ENCODE measurements at places on chromosomes 7 and 10.

- no peak for DNase-seq
These were observed 35.4 kb upstream of the PPP2R2D start for GRCh38 chr10:131865223-131865917.

GRCh38 chr7:2855386-2855785, 11.3 kb upstream of the GNA12 start:
- no peak for DNase-seq

- no peak for DNase-seq
These were observed 87.4 kb downstream of the CHN2 start for GRCh38 chr7:29281782-29282541.

DNA sequence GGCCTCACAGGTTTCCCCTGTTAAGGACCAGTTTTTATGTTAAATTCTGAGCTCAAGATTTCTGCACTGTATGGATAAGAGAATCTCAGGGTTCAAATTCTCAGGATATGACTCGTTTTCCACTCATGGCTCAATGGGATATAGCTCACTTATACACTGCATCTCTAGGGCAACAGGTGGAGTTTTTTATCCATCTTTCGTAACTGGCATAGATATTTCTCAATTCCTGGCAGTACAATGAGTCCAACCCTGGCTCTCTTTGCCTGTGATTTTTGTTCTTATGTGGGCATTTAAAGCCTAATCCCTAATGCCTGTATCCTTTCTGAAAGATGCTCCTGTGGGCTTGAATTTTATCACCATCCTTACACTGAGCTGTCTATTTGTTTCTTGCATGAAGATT, 7.6 kb downstream of the CCDC172 start:
- DNase-seq: no peak

- no peak for DNase-seq
These were observed 32.1 kb downstream of the SGPL1 start for GRCh38 chr10:70847659-70848360.

GRCh38 chr7:148581624-148582023, 8.9 kb upstream of the C7orf33 start:
- DNase-seq: no peak

DNA sequence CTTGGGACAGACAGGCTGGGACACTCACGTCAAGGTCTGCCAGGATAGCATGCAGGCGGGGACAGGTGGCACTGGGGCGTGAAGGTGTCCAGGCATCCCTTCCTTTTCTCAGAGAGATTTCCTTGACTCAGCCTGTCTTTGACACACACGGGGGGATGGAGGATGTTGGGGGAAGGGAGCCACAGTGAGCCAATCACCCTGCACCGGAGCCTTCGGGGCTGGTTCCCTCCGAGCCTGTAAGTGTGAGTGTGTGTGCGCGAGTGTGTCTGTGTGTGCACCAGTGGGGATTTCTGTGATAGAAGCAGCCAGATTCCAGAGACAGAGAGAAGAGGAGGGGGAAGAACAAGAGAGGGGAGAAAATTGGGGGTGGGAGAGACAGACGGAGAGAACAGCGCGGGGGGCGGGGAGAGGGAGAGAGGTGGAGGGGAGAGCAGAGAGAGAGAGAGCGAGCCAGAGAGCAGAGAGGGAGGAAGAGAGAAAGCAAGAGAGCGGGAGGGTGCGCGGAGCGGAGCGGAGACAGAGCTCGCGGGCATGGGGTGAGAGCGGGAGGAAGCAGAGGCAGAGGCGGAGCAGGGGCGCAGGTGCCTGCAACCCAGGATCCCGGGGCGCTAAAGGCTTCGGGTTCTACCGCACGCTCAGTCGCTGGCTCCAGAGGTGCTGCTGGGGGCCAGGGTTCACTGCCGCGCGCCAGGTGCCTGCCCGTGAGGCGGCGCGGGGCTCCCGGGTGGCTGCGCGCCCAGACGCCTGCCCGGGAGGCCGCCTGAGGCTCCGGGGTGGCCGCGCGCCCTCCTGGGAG, 466 bp upstream of the GPR26 start:
- no peak for DNase-seq

GRCh38 chr7:68258609-68259008, 1262.0 kb downstream of the TYW1 start:
- peak; percentile 36 for DNase-seq

DNA sequence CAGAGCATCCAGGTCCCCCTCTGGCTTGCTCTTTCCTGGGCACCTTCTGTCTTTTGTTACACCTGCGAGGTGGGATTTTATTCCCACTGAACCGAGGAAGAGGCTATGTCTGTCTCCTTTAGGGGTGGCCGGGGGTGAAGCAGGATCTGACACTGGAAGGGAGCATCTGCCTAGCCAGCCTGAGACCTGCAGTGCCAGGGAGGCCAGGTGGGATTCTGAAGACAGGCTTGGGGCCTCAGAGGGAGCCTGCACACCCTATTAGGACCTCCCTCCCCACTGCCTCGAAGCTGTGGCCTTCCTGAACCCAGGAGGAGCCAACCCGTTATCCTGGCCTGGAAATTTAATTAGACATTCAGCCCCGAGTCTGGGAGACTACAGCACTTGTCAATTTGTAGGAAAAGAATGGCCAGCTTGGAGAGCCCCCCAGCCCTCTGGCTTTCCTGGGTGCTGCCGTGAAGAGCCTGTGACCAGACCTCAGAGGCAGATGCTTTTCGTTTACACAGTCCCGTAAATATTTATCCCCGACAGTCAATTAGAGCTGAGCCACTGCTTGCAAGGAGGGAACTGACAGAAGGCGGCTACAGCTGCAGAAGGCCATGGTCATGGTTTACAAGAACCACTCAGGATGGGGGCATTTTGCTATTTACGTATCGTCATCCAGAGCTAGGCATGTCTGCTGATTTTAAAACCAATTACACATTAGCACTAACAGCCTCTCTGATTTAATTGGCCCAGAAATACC, 19.7 kb downstream of the CHAT start:
- DNase-seq: no peak

GRCh38 chr10:90769946-90770841, 87.6 kb downstream of the HTR7 start:
- DNase-seq: no peak

DNA sequence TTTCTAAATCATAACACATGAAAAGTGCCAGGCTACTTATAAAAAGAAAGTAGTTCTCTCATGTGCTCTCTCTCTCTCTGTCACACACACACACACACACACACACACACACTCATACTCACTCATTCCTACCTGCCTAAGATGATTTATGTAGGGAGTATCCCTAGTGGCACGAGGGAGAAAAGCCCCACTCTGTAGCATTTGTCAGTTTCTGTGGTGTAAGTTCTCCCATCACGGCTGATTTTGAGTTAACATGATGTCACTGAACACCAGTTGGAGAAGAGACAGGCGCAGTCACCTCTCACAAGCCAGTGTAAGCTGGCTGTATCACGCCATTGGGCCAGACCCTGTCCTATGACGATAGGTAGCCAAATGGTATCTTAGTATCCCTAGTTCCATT, 395.4 kb downstream of the SFMBT2 start:
- no peak for DNase-seq

- no peak for DNase-seq
These were observed 202.9 kb upstream of the PLXNA4 start for GRCh38 chr7:132779164-132779563.

DNA sequence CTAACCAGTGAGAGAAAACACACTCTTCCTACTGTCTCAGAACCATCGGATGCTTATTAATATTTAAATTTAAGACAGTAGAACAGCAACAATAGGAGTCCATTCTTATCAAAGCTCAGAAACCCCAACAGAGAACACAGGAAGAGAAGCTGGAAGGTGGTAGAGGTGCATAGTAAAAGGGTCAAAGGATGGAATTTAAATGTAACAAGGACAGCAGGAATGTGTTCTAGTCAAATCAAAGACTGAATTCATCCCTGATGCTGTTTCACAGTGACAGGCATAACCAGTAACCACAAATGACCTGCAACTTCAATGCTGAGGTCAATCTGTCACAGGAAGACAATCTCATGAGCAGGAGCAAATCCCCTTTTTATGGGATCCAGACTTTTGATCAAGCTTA, 1259.7 kb downstream of the XPNPEP1 start:
- no peak for DNase-seq

GRCh38 chr10:3372281-3372680, 199.7 kb upstream of the PITRM1 start:
- no peak for DNase-seq

GRCh38 chr7:5472432-5473315, 49.0 kb upstream of the TNRC18 start:
- no peak for DNase-seq

DNA sequence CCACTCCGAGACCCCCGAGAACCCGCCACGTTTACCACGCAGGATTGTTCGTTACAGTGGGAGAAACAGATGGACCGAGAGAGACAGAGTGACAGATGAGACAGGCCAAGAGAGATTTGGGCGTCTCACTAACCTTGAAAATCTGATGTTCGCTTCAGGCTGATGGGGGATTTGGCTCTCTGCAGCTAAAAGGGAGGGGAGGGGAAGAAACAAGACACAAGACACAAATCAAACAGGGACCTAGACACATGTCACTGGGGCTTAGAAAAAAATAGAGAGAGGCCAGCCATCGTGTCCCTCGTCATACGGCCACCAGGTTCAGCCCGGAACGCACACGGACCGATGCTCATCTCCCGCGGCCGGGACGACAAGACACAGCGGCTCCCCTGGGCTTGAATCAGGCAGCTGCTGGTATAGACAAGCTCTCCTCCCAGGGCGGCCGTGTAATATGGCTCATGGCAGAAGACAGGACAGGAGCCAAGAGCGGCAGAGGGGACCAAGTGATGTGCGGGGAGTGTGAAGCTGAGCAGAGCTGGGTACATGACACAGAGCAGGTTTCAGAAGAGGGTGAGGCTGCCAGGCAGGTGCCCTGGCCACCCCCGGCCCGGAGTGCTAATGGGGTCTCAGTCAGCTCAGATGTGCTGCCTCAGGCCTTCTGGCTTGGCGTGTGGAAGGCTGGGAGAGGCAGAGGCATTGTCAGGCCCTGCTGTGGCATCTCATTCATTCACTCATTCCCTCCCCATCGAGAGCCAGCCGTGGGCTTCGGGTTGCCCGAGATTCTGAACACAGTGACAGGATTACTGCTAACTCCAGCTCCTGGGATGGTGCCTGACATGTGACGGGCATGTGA, 88.5 kb upstream of the GNA12 start:
- DNase-seq: no peak

DNA sequence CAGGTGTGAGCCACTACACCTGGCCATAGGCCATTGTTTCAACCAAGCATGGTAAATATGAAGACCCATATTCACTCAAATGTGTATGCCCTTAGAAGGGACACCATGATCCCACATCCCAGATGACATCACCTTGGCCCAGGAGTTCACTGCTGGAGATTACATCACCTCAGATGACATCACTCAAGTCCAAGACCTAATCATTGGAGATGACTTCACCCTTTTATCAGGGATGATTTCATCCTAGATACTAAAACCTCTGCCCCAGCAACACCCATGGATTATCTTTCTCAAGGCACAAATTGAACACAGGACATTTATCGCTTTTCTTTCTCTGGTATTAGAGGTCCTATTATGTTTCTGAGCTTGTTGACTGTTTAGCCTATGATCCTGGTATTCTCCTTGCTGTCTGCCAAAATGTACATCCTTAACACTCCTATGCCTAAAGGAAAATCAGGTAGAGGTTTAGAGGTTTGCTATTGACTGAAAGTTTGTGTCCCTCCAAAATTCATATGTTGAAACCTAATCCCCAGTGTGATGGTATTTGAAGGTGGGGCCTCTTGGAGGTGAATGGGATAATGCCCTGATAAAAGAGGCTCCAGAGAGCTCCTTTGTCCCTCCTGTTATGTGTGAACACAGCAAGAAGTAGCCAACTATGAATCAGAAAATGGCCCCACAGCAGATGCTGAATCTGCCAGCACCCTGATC, 9.8 kb upstream of the CYP2C18 start:
- DNase-seq: no peak

DNA sequence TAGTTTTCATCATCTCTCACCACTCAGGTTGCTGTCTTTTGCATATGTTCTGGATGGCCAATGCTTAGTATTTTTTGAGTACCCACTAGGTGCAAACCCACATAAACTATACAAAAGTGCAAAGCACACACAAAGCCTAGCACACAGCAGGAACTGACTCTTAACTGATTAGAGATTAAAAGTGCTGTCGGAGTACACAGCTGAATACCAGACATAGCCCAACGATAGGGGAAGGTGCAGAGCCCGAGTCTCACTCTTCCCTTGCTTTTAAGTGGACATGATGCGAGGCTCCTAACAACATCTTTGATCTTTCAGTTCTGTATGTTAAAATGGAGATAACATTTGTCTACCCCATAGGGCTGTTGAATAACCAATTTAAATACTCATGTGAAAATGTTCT, 90.8 kb downstream of the DPY19L1 start:
- DNase-seq: no peak

GRCh38 chr7:47291461-47292081, 290.3 kb downstream of the TNS3 start:
- peak; percentile 90 for DNase-seq

- peak; percentile 78 for DNase-seq
These were observed 110.1 kb downstream of the CDK14 start for GRCh38 chr7:90706072-90706716.

DNA sequence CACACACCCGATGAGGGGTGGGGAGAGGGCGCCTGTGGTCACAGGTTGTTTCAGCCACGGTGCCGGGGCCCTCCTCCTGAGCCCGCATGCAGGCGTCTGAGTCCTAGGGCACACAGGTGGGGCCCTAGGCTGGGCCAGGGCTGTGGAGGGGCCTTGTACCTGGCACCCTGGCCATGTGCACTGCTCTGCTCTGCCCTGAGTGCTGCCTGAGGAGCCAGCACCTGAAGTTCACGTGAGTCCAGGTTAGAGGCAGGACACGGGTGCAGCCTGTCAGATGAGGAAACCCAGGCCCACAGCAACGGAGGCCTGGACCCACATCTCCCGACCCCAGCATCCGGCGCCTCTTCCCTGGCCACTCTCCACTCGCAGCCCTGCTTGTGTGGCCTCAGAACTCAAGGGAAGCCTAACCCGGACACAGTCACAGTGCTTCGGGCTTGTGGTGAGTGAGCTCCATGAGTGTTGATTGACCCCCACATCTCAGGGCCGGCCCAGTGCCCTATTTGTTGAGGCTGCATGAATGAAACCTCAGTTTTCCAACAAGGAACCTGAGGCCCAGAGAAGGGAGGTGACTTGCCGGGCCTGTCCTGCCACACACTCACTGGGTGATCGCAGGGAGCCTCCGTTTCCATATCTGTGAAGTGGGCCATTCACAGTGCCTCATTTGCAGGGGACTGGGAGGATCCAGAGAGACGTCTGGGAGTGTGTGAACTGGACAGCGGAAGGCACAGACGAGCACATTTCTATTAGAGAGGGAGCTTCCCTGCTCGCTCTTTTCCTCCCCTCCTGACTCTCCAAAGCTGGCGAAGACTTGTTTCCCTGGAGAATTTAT, 39.6 kb downstream of the PPIF start:
- no peak for DNase-seq

Data from H4 (cell line).